ENCODE measurements at places on chromosomes 1 and 21.

GRCh38 chr1:48966583-48966982 lies 189.9 kb upstream of the BEND5 start:
- no peak for DNase-seq

DNA sequence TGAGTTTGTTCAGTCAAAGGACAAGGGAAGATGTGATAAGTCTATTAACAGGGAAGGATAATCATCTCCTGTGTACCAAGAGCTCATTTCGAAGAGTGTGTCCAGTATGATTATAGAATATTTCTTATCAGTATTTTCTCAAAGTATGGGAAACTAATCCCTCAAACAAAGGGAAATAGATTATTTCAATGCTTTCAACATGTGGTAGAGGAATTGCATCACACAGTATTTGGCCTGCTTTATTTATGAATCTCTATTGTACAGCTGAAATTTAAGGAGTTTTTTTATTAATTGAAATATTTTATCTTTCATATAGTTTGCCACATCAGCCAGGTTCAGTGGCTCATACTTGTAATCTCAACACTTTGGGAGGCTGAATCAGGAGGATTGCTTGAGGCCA lies 151.0 kb downstream of the CLEC20A start:
- no peak for DNase-seq

DNA sequence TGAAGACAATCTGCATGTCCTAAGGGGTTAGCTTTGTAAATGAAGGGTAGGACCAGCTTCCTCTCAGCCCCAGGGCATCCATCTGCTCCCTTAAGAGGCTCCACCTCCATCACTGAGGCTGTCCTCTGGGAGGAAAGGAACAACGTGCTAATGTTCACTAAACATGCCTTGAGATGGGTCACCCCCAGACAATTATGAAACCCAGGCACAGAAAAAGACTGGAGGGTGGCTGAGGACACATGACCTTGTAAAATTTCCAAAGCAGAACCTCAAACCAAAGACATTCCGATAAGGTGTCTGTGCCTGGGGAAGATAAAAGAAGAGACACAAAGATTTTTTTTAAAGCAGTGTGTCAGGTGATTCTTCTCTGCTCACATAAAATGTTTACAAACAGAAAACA lies 37.6 kb upstream of the ZNF124 start:
- DNase-seq = no peak

DNA sequence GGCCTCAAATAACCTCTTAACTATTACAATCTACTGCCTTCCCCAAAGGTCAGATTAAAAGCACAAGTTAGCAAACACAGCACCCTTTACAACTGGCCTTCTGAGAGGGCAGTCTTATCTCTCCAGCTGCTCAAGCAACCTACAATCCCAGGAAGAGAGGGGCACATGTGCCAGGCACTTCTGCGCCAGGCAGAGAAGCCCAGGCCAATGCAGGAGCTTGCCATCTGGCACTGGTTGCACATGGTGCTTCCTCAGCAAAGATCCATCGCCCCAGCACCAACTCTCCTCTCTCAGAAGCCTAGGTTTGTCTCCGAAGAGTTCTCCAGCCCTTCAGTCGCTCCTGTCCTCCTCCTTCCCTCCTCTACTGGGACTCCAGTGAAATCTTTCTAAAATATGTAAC lies 2.5 kb downstream of the STK40 start:
- DNase-seq = no peak

GRCh38 chr1:215104283-215104682 lies 21.7 kb downstream of the KCNK2 start:
- DNase-seq = no peak

- DNase-seq = no peak
Observed at GRCh38 chr1:24984300-24984699, 54.2 kb upstream of the RUNX3 start.

GRCh38 chr1:244833734-244834542 lies 1.5 kb upstream of the COX20 start:
- peak; percentile 44 for DNase-seq

DNA sequence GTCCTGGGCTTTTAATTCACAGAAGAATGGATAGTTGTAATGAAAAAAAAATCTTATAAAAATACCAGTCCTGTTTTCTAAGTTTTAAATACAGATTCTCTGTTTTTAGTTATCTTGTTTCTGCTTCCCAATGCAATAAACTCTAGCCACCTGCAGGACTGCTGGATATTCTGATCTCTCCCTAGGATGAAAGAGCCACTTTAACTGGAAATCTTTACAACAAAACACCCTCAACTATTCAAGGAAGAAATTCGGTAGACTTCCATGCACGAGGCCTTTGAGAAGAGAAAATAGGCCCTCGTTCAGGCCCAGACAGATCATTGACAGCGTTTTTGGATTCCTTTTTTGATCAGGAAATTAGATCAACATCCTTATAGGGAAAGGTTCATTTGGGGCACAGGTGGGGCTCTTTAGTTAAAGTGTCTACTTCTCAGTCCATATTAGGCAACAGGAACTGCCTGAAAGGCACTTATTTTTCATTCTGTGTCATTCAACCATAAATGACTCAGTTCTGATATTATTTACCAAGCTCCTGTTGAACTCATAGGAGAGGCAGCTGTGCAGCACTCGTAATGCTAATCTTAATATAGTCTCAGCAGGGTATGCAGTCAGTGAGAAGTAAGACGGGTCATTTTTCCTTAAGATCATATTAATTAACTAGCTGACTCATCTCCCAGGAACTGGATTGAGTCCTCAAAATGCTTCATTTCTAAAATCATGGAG lies 71.1 kb upstream of the ERRFI1 start:
- DNase-seq = no peak

GRCh38 chr1:113928187-113928930 lies 765 bp upstream of the HIPK1 start:
- peak; percentile 54 for DNase-seq

DNA sequence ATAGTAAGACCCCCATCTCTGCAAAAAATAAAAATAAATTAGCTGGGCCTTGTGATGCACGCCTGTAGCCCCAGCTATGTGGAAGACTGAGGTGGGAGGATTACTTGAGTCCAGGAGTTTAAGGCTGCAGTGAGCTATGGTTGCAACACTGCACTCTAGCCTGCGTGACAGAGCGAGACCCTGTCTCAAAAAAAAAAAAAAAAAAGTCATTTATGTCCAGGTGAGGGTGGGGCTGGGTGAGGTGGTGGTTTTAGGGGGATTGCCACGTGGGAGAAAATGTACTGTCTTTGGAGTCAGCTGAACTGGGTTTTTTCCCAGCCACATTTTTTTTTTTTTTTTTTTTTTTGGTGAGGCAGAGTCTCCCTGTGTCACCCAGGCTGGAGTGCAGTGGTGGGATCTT lies 6.7 kb downstream of the PIK3CD start:
- DNase-seq = no peak

GRCh38 chr21:31830701-31831100 lies 42.1 kb upstream of the HUNK start:
- DNase-seq = no peak

GRCh38 chr1:116878804-116879477 lies 30.8 kb upstream of the PTGFRN start:
- DNase-seq = no peak

- no peak for DNase-seq
Observed at GRCh38 chr1:188433425-188433824, 1604.7 kb downstream of the PLA2G4A start.

DNA sequence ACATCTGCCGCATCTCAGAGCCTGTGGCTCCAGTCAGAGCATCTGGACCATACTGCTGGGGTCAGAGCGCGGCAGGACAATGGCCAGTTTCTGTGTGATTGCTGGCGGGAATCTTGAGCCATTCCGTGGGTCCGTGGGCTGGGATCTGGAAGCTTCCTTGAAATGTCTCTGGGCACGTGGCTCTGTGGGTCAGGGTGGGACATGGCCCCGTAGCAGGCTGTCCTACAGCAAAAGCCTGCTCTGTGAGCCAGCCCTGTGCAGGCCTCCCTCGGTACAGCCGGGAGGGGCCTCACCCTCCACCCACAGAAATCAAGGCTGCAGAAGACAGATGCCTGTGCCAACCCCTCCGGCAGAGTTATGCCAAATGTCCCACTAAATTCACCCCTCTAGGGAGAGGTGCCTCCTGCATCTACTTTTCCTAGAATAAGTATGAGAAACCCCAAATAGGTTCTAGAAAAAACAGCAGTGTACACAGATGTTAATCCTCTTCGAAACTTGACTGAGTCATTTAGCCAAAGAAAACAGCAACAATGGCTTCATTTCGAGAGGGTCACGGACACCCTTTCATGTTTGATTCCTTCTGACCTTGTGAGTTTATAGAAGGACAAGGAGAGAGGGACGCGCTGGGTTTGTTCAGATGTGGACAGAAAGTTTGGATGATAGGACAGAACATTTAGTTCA lies 27.8 kb downstream of the COL18A1 start:
- no peak for DNase-seq

DNA sequence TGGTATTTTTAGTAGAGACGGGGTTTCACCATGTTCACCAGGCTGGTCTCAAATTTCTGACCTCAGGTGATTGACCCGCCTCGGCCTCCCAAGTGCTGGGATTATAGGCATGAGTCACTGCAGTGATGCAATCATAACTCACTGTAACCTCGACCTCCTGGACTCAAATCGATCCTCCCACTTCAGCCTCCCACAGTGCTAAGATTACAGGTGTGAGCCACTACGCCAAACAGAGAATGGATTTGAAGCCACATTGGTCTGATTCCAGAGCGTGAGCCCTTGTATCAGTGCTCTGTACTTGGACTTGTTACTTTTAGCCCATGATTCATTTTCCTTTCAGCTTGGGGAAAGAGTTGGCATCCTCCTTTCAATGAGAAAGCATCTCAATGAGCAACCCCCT lies 14.9 kb upstream of the ZNF683 start:
- no peak for DNase-seq

DNA sequence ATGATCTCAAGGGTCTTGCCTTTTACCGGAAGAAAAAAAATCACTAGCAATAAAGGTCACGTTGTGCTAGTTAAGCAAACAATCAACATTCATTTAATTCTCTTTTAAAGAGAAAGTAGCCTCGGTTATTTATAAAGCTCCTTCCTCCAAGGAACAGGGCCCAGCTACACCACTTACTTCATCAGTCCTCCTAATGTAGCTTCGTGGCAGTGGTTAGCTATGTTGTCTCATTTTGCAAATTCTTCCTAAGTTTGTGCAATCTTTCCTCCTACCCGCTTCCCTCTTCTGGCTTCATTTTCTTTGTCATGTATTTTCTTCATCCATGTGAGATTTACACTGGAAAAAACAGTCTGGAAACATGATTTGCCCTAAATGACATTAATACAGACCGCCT lies 554.2 kb downstream of the NUF2 start:
- no peak for DNase-seq

DNA sequence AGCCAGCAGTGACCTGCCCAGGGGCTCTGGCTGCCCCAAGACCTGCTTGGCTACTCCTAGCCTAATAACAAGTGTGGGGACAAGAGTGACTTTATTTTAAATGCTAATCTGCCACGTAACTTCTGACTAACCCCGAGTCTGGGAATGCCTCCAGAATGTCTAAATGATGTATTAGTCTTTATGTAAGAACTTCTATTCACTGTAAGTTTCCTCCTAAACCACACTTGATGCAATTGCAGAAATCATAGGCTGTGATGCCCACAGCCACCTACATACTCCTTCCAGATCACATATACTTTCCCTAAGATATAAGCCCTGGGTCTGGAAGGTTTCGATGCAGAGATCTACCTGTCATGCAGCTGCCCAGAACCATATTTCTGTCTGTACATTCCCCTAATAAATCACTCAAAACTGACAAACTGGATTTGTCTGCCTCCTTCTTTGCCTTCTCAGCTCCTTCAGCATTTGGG lies 5.9 kb upstream of the VPS45 start:
- no peak for DNase-seq

DNA sequence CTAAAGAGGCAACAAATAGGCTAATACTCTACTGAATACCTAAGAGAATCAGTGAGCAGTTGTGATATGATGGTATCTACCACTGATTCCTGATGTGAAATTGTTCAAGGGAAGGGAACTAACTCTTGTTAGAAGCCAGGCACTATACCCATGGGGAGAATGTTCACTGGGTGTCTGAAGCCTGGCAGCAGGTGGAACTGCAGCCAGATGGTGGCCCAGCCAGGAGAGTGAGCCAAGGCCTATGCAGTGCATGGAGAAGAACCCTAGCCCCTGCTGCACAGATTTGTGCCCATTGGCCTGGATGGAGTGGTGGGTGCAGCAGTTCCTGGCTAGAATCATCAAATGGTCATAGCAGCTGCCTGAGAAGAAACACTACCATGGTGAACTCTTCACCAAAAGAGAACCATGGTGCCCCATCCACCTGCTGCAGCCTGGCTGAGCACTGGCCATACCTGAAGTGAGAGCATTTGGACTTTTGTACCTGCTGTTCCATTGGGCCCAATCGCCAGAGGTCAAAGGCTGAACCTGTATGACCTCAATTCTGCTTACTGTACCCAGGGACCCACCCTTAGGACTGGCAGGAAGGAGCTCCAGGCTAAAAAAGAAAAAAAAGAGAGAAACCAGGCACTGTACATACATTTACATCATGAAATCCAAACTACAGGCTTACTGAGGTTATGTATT lies 118.8 kb upstream of the IVNS1ABP start:
- DNase-seq = no peak

GRCh38 chr1:86381223-86381622 lies 14.9 kb downstream of the ODF2L start:
- DNase-seq = no peak

DNA sequence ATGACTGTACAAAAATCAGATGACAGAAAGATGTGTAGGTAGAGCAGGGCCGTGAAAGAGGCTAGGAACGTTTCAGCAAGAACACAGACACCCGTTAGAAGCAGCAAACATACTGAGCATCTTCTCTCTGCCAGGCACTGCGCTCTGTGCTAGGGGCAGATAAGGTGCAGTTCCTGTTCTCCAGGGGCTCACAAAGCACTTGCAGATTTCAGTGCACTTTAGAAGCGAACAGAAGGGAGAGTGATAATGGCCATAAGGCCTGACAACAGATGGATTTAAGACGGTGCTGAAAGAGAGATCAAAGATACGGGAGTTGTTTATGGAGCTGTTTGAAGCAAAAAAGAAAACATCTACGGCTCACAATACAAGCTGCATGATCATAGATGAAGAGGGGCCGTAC lies 200.3 kb upstream of the FOXD3 start:
- no peak for DNase-seq

DNA sequence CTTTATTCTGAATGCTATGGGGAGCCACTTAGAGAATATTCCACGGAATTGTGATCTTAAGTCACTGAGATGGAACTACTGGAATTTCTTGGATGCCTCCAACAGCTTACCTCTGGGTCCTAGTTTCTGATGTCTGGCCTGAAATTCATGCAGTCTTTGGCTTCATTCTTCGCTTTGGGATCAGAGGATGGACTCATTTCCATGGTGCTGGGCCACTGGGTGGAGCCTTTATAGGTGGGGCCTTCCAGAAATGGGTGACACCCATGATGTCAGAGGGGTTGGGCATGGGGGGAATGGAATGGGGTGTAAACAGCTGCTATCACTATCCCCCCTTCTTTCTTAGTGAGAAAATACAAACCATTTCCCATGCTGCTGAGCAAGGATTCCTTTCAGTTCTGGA lies 73.7 kb upstream of the FGGY start:
- no peak for DNase-seq

DNA sequence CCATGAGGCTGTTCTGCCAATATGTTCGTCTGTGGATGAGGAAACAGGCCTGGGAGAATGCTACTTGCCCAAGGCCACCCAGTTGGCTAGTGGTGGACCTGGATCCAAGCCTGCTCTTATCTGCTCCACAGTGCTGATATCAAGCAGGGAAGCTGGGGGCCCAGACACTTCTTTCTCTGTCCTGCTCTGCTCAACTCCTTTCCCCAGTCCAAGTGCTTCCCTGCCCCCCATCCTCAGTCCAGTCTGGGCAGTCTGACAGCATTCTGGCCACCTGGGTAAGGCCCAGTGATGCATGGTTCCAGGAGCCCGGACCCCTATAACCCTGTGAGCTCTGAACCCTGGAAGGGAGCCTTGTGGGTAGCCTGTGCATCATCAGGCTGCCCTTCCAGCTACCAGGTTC lies 4.2 kb upstream of the PAQR7 start:
- no peak for DNase-seq

Measured in hippocampal formation (tissue), 2 donors.